Vagina (tissue), 2 donors: ENCODE measurements at places on chromosomes 11 and 22.

DNA sequence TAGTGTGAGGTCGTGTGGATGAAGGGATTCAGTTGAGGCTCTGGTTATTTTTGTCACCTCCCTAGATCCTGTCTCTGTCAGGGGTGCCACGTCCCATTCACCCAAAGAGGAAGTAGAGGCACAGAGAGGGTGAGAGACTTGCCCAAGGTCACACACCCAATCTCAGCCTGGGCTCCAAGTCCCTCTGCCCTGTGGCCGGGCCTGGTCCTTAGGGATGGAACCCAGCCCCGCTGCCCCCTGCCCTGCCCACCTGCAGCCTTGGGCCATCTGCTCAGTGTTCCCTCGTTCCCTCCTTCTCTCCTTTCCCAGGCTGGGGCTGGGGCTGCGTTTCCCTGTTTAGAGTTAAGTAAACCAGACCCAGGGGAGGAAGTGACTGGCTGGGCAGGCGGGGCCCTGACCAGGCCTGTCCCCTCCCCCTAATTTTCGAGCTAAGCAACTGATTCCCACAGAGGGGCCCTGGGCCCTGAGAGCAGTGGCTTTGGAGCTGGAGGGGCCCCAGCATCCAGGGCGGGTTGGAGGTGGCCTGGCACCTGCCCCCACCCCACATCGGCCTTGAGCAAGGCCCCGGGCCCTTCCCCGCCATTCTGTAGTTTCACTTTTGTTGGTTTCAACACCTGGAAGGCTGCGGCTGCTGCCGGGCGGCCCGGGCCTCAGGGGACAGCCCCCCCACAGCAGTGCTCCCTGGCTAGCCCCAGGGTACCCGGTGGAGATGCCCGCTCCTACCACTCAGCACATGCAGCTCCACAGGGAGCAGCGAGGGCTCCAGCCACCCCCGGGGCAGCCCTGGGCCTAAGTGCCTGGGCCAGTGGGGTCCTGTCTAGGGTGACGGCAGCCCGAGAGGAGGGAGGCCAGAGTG lies 1.5 kb downstream of the TCIRG1 start:
- H3K4me3 ChIP-seq = peak overlapping the region; percentile 84
- H3K27ac ChIP-seq = peak overlapping the region; percentile 96
- H3K27me3 ChIP-seq = no peaks in the 10 kb centered on the region
- peaks cover 7% of the 10 kb centered on the region for H3K36me3 ChIP-seq

GRCh38 chr22:40597526-40598430 lies 38.7 kb downstream of the MRTFA start:
- H3K27me3 ChIP-seq = no peaks in the 10 kb centered on the region

GRCh38 chr11:117201658-117202305 lies 2.6 kb downstream of the TAGLN start:
- DNase-seq = no peak
- H3K36me3 ChIP-seq = peaks cover 23% of the 10 kb centered on the region
- H3K4me3 ChIP-seq = peak overlapping the region; percentile 54

- H3K27ac ChIP-seq = no peak overlapping the region
- H3K27me3 ChIP-seq = no peaks in the 10 kb centered on the region
- no peaks in the 10 kb centered on the region for H3K4me1 ChIP-seq
- H3K4me3 ChIP-seq = no peak overlapping the region
- no peak for DNase-seq
Observed at GRCh38 chr11:46970913-46971625, 34.5 kb downstream of the CSTPP1 start.

- peak; percentile 95 for DNase-seq
- no peaks in the 10 kb centered on the region for H3K36me3 ChIP-seq
- H3K4me3 ChIP-seq = no peak overlapping the region
- H3K27ac ChIP-seq = no peak overlapping the region
- no peaks in the 10 kb centered on the region for H3K27me3 ChIP-seq
Observed at GRCh38 chr22:49297286-49297870, 530.3 kb downstream of the BRD1 start.

- peak overlapping the region; percentile 87 for H3K27ac ChIP-seq
- no peaks in the 10 kb centered on the region for H3K27me3 ChIP-seq
- no peak for DNase-seq
Observed at GRCh38 chr11:130915603-130916237, 559 bp downstream of the SNX19 start.

DNA sequence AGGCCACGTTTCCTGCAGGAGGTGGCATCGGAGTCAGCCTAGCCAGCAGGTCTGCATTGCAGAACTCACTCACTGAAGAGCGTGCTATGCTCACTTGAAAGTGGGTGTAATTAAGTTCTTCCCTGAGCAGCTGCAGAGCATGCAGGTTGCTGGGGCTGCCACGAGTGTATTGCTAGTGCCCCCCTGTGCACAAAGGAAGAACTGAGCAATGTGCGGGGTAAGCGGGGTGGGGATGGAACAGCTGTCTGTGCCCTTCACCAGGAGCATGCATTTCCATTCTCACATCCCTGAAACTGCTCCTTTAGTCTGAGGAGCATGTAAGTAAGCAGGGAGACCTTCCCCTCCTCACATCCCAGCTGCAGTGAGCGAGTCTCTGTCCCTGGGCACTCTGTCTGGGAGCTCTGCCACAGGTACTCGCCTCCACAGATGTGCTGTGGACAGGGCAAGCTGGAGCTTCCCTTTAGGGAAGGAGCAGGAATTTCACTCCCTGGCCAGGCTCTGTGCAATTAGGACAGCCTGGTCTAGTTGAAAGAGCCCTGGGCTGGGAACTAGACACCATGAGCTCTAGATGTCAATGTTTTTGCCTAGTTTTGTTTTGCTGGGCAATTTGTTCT lies 1031.8 kb downstream of the NTM start:
- no peak overlapping the region for H3K4me3 ChIP-seq
- no peaks in the 10 kb centered on the region for H3K27me3 ChIP-seq
- no peak for DNase-seq
- no peaks in the 10 kb centered on the region for H3K36me3 ChIP-seq
- no peak overlapping the region for H3K27ac ChIP-seq

DNA sequence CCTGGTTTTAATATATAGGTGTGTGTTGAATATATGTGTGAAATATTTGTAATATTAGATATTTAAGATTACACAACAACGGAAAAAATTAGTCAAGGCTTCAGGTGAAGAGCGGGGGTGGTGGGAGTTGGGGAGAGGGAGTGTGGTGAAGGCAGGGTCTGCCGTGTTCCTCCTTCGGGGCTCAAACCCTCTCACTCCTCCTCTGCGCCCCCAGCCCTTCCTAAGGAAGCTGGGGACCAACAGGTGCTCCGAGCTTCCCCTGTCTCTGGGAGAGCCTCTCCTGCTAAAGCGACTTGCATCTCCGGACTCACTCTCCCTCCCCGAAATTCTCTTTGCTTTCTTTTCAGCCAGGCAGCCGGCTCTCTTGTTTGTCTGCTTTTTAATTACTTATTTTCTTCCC lies 960 bp upstream of the CADM1 start:
- no peak overlapping the region for H3K27ac ChIP-seq
- peak overlapping the region; percentile 59 for H3K4me3 ChIP-seq
- H3K27me3 ChIP-seq = no peaks in the 10 kb centered on the region
- no peaks in the 10 kb centered on the region for H3K36me3 ChIP-seq
- no peak for DNase-seq
- peaks cover 34% of the 10 kb centered on the region for H3K4me1 ChIP-seq

- DNase-seq = no peak
- peak overlapping the region; percentile 52 for H3K27ac ChIP-seq
- no peaks in the 10 kb centered on the region for H3K36me3 ChIP-seq
- no peak overlapping the region for H3K4me3 ChIP-seq
Observed at GRCh38 chr11:88421530-88421929, 84.0 kb upstream of the CTSC start.

GRCh38 chr11:75265851-75266531 lies 25.4 kb downstream of the TPBGL start:
- no peaks in the 10 kb centered on the region for H3K27me3 ChIP-seq
- H3K36me3 ChIP-seq = peaks cover 17% of the 10 kb centered on the region
- no peak for DNase-seq
- no peak overlapping the region for H3K27ac ChIP-seq
- peaks cover under 1% of the 10 kb centered on the region for H3K4me1 ChIP-seq
- no peak overlapping the region for H3K4me3 ChIP-seq

DNA sequence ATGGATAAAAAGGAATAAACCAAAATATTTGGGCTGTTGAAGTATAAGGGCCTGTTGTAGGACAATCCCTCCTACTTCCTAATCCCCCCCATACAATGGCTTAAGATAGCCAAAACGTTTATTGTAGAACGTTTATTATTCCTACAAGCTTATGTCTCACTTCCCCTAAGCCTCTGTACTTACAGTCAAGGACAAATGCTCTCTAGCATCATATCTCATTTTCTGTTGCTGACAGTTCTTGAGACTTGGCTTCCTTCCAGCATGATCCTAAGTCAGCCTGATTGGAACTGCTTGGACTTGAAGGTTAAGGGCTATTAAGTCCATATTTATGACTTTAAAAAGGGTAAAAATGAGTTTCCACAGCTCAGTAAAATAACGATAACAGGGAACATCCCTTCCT lies 8.8 kb downstream of the MISFA start:
- no peak overlapping the region for H3K4me3 ChIP-seq
- H3K27me3 ChIP-seq = no peaks in the 10 kb centered on the region
- no peaks in the 10 kb centered on the region for H3K4me1 ChIP-seq
- DNase-seq = no peak
- no peak overlapping the region for H3K27ac ChIP-seq

DNA sequence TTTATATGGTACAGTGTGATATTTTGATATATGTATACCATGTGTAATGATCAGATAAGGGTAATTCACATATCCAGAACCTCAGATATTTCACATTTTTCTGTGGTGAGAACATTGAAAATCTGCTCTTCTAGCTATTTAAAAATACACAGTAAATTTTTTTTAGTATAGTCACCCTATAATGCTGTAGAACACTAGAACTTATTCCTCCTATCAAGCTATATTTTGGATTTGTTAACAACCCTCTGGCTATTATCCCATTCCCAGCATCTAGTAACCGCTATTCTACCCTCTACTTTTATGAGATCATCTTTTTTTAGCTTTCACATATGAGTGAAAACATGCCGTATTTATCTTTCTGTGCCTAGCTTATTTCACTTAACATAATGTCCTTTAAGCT lies 65.5 kb upstream of the SYT9 start:
- no peaks in the 10 kb centered on the region for H3K4me1 ChIP-seq
- no peaks in the 10 kb centered on the region for H3K36me3 ChIP-seq
- no peak for DNase-seq
- no peaks in the 10 kb centered on the region for H3K27me3 ChIP-seq
- no peak overlapping the region for H3K27ac ChIP-seq

DNA sequence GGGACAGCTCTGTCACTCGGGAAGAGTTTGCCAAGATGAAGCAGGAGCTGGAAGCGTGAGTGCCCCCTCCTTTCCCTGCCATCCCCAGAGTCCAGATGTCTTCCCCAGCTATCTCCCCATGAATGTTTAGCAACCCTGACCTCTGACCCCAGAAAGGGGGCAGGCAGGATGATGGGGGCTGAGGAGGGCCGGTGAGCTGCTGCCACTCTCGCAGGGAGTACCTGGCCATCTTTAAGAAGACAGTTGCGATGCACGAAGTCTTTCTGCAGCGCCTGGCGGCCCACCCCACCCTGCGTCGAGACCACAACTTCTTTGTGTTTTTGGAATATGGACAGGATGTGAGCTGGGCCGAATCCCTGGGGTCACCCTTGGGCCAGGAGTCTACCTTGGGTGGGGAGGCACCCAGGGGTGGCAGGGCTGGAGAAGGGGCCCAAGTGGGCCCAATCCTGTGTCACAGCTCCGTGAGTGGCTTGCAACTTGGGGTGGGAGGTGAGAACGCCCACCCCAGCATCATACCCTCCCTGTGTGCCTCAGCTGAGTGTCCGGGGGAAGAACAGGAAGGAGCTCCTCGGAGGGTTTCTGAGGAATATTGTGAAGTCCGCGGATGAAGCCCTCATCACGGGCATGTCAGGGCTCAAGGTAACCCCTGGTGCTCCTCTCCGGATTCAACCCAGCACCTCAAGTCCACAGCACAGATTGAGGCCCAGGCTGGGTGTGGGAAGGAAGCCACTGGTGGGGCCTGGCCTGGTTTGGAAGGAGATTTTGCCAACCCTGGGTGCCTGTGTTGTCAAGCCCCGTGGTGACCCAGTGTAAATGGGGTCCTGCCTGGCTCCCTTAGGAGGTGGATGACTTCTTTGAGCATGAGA lies 7.5 kb downstream of the CFL1 start:
- no peak overlapping the region for H3K4me3 ChIP-seq
- peaks cover 4% of the 10 kb centered on the region for H3K4me1 ChIP-seq
- no peak overlapping the region for H3K27ac ChIP-seq
- no peak for DNase-seq
- H3K36me3 ChIP-seq = peaks cover 41% of the 10 kb centered on the region

DNA sequence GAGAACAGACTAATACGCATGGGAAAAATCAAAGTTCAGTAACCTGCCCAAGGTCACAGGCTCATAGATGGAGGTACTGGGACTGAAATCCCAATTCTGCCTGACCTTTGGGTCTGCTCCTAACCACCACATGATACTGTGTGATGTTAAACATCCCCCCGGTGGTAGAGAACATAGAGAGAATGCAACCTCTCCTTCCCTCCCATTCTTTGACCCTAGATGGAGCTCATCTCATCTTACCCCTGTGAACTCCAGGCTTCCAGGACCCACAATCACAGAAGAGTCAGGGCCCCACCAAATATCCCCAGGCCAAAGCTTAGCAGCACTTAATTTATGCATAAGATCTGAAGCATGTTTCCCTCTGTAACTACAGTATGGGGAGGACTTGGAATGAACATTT lies 198.5 kb downstream of the MYO18B start:
- H3K4me3 ChIP-seq = no peak overlapping the region
- H3K36me3 ChIP-seq = no peaks in the 10 kb centered on the region
- no peak overlapping the region for H3K27ac ChIP-seq

- H3K27me3 ChIP-seq = no peaks in the 10 kb centered on the region
- H3K4me3 ChIP-seq = no peak overlapping the region
- H3K36me3 ChIP-seq = no peaks in the 10 kb centered on the region
- no peak overlapping the region for H3K27ac ChIP-seq
- DNase-seq = peak; percentile 85
- H3K4me1 ChIP-seq = no peaks in the 10 kb centered on the region
Observed at GRCh38 chr22:22704156-22704946, 59.9 kb downstream of the GGTLC2 start.

DNA sequence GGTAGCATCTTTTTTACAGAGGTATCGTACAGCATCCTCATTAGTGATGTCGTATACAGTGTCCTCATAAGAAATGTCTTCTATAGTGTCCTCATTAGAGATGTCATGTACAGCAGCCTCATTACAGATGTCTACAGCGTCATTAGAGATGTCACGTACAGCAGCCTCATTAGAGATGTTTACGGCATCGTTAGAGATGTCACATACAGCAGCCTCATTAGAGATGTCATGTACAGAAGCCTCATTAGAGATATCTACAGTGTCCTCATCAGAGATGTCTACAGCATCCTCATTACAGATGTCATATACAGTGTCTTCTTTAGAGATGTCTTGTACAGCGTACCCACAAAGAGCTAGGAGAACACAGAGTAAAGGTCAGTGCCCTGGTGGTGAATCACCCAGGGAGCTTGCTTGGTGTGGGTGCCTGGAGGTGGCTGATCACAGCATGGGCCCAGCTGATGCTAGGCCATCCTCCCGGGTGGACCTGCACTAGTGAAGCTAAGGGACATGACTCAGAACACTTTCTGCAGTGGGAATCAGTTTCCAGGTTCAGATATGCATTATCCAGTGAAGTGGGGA lies 109.2 kb downstream of the IGLL1 start:
- no peaks in the 10 kb centered on the region for H3K27me3 ChIP-seq
- no peaks in the 10 kb centered on the region for H3K4me1 ChIP-seq
- no peak overlapping the region for H3K27ac ChIP-seq
- no peaks in the 10 kb centered on the region for H3K36me3 ChIP-seq

- H3K36me3 ChIP-seq = no peaks in the 10 kb centered on the region
- peaks cover 34% of the 10 kb centered on the region for H3K4me1 ChIP-seq
- DNase-seq = no peak
- H3K27ac ChIP-seq = peak within 1 kb of the TSS; percentile 99
- H3K4me3 ChIP-seq = peak within 1 kb of the TSS; percentile 92
- H3K27me3 ChIP-seq = no peaks in the 10 kb centered on the region
Observed at GRCh38 chr11:83156996-83157593, at the start of gene PCF11. TSS of gene PCF11 (plus strand) at chr11:83157131. CDS start at chr11:83157440, 309 bp downstream.
